ENCODE measurements at places on chromosomes 13 and 19.

- no peak for DNase-seq
Measured at GRCh38 chr13:81304121-81304659, 963.3 kb upstream of the SPRY2 start.

DNA sequence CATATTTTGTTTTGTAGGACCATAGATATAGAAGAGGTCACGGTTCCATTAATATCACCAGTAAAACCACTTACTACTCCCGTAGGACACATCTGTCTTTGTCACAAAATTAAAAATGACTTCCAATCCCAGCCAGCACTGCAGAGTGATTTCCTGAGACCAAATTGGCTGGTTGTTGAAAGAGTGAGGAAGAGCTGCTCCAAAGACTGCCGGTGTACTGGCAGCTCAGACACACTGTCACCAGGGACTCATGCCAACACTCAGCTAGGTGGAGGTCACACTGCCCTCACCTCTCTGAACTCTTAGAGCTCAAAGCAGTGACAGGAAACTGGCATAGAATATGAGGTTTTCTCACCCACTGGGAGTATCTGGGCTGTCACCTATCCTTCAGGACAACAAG, 52.1 kb downstream of the FLT1 start:
- no peak for DNase-seq

GRCh38 chr13:94093652-94094315, 385.7 kb downstream of the DCT start:
- DNase-seq: no peak

DNA sequence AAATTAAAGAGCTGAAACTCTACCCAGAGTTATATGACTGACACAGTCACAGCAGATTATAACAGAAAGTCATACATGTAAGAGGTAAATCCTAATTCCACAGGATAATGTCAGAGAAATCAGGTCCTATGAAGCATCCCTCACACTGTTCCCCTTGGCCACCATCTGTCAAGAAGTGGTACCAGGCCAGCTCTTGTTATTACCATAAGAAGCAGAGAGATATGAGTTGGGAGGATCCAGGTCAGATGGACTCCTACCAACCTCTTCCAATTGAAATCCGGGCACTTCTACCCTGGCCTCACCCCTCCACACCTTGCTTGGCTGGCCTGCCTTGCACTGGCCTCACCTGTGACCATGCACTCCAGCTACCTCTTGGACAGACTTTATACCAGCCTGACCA, 353.2 kb downstream of the DNAJC15 start:
- no peak for DNase-seq

DNA sequence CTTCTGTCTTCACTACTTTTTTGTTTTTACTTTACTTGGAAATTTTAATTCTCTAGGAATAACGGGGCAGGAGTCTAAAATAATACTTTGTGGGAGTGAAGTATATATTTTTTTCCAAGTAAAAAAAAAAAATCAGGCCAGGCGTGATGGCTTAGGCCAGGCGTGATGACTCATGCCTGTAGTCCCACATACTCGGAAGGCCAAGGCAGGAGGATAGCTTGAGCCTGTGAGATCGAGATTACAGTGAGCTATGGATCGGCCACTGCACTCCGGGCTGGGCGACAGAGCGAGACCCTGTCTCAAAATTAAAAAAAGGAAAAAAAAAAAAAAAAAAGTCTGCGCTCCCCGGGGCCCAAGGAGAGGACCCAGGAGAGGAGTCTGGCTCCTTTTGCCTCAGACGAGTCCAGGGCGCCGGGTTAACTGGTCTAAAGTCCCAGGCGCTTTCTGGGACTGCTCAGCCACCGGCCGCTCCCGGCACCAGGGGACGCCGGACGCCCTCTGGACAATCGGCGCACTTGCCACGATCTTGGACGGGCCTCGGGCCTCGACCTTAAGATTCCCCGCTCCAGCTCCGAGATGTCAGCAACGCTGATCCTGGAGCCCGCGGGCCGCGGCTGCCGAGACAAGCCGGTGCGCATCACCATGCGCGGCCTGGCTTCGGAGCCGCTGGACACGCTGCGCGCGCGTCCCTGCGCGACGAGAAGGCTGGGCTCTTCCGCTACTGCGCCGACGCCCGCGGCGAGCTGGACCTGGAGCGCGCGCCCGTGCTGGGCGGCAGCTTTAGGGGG, 2.7 kb upstream of the ZFP82 start:
- no peak for DNase-seq

- no peak for DNase-seq
Measured at GRCh38 chr13:44276061-44276460, 97.6 kb upstream of the SERP2 start.

- DNase-seq: no peak
Measured at GRCh38 chr13:110261166-110262081, 45.5 kb downstream of the COL4A1 start.

- DNase-seq: no peak
Measured at GRCh38 chr13:99974296-99974938, 2.9 kb upstream of the ZIC5 start.

- DNase-seq: peak; percentile 44
Measured at GRCh38 chr19:49983645-49984229, 22.8 kb upstream of the SIGLEC11 start.

DNA sequence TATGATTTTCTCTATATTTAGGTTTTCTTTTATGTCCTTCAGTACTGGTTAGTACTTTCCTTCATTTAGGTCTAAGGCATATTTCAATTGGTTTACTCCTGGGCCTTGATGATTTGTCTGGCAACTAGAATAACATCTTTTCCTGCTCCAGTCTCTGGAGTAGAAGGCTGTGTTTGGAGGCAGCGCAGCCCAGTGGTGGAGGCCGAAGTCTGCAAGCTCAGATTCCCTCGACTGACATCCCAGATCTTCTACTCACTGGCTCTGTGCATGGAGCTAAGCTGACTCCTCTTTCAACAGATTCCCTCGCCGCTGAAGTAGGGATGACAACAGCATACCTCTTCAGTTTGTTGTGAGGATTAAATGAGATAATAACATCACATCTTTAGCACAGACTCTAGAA, 141.0 kb downstream of the RAP2A start:
- no peak for DNase-seq

- no peak for DNase-seq
Measured at GRCh38 chr19:46386151-46386550, 27.2 kb downstream of the CCDC8 start.

DNA sequence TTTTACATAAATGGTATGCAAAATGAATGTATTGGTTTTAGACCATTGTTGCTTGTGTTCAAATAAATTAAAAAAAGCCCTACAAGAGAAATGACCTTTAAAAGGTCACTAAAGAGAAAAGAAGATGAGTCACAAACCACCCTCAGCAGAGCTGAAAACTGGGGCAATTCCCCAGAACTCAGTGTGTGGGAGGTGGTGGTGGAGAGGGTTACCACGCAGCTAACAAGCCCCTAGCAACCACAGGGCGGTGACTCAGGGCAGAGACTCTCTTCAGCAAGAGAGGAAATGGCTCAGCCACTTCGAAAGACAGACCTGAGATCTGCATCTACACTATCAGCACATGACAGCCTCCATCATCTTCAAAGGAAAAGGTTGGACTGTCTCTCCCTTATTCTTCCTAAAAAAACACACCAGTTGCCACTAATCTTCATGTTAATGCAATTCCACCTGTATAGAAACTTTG, 29.4 kb upstream of the NDFIP2 start:
- no peak for DNase-seq

All from NCI-H1105 (cell line).